ENCODE measurements at places on chromosomes 16 and 17.

GRCh38 chr17:59160157-59161025, 4.8 kb downstream of the PRR11 start:
- DNase-seq, result no peak

GRCh38 chr16:10619271-10619849, 39.0 kb upstream of the EMP2 start:
- DNase-seq, result no peak

- peak; percentile 88 for DNase-seq
Measured at GRCh38 chr17:7989781-7990655, 12.4 kb upstream of the GUCY2D start.

DNA sequence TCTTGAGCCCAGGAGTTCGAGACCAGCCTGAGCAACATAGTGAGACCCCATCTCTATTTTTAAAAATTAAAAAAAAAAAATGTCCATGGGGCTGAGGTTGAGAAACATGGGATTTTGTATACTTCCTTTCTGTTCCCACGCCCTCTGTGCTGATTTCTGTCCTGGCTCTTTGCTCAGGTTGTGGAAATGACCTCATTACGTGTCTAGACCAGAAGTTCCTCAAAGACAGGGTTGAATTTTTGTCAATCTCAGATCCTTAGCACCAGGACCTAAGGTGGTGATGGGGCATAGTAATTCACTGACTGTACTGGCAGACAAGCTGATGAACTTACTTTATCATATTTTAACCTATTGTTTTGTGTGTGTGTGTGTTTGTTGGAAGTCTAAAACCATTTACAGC, 11.2 kb upstream of the HNF1B start:
- no peak for DNase-seq

- DNase-seq, result peak; percentile 51
Measured at GRCh38 chr17:1573932-1574696, 11.5 kb upstream of the PITPNA start.

- no peak for DNase-seq
Measured at GRCh38 chr17:74805591-74805991, 29.4 kb upstream of the NAT9 start.

DNA sequence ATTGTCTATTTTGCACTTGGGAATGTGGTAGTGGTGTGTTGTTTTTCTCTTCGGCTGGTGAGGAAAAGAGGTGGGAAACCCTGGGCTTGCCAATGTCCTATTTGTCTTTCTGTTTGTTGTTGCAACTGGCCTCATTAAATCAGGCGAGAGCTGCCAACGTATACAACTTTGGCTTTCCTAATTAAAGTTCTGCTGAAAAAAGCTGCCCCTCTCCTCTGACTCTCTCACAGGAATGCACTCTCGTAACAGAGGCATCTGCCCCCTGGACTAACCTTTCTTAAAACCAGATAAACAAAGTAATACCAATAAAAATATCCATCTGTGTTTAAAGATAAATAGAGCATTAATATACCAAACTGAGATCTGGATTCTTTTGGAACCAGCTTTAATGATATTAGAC, 7.8 kb downstream of the CDRT15 start:
- no peak for DNase-seq

GRCh38 chr16:2075631-2076030, 27.8 kb downstream of the TSC2 start:
- DNase-seq, result no peak

DNA sequence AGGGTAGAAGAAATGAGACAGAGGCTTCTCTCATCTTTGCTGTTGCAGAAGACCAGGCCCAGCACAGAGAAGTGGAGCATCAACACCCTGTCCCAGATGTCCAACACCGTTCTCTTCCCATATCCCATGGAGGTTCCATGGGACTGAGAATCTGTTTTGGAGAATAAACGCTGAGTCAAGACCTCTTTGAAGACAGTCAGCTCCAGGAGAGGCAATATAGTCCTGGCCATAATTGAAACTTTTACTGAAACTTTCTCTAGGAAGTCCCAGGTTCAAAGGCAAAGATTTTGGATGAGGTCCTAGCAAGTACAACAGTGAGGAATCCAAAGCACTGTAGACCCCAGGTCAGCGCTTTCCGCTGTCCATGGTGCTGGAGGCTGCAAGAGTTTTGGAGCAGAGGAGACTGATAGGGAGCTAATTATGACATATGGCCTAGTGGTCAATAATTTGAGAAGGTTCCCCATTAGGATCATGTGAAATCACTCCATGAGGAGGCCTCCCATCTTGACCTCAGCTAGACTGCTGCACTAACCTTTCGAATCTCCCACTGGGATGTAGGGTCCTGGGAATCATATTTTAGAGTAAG, 36.0 kb downstream of the OSBPL7 start:
- no peak for DNase-seq

GRCh38 chr17:81396722-81397313, 1.6 kb downstream of the BAHCC1 start:
- no peak for DNase-seq

DNA sequence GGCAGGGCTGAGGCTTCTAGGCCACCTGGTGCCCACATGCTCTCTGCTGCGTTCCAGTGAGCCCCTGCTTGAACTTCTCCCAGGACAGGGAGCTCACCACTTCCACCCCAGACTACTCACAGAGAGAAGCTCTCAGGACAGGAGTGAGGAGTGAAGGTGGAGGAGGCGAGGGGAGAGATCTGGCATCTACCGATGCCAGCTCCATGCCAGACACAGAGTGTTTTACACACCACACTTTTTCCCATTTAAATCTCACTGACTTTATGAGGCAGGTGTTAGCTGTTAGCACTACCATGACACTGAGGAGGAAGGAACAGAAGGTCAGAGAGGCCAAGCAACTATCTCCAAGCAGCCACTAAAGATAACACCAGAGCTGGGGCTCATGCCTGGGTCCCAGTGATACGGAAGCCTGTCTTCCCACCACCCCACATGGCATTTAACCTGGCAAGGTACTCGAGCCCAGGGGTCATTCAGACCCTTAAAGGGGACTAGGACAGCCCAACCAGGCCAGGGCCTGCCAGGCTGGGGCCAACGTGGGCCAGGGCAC, 6.8 kb downstream of the FAM83G start:
- no peak for DNase-seq

DNA sequence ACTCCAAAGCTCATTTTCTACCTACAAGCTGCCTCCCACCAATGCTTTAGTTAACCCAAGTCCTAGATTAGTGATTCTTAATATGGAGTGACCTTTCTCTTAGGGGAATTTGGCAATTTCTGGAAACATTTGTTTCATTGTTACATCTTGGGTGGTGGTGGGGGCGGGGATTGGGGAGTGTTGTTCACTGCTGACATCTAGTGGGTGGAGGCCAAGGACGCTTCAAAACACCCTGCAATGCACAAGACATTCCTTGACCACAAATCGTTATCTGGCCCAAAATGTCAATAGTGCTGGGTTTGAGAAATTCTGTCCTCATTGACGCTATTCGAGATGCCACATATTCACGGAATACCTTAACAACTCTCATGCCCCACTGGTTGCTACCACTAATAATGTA, 282.9 kb downstream of the RBFOX1 start:
- DNase-seq, result no peak

DNA sequence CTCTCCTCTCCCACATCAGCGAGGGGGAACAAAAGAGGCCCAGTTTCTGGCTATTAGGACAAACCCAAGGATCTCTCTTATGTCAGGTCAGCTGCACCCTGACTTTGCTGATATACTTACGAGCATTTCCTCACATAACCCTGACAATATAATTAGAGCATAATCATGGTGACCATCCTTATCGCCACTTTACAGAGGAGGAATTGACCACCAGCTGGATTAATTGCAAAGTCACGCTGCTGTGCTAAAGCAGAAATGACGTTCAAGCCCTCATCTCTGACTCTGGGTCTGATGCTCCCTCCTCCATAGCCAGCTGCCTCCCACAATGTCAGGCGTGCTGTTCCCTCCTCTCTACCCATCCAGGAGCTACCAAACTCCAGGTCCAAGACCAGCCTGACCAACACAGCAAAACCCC, 42.6 kb downstream of the TRARG1 start:
- DNase-seq, result no peak

DNA sequence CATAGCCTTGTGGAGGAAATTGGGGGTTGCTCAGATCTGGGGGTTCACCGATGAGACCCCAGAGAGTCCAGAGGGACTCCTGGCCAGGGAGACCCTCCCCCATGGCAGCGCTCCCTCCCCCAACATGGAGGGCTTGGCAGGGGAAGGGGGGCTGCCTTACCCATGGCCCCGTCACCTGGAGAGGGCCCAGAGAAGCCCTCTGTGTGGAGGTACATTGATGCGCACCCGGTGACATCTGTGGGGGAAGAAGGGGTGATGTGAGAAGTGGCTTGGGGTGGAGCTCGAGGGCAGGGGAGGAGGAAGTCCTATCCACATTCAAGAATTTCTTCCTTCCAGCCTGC, 16.2 kb downstream of the ETV4 start:
- no peak for DNase-seq

DNA sequence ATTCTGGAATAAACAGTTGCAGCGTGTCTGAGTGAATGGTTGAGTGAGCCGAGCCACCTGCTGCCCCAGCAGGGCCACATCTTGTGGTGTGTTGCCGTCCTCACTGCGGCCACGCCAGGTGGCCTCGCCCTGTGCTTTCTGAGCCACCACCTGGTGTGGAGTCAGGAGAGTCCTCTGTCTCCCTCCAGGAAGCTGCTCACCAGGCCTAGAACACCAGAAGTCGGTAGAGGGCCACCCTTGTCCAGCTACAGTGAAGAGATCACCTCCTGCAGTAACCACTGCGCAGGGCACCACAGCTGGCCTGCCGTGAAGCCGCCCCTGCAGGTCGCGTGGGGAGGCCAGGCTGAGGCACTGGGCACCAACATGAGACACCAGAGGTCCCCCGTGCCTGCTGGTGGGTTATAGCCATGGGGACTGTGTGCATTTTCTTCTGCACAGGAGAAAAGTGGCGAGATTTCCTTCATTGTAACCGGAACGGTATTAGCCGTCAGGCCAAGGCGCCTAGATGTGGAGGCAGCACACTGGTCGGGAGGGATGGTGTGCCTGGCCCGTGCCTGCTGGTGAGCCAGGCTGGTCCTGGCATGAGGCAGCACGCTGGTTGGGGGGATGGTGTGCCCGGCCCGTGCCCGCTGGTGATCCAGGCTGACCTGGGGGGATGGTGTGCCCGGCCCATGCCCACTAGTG, 28.9 kb upstream of the FOXK2 start:
- DNase-seq, result no peak

- no peak for DNase-seq
Measured at GRCh38 chr17:78387977-78388941, 9.8 kb downstream of the PGS1 start.

GRCh38 chr16:75456971-75457370, 7.5 kb downstream of the TMEM170A start:
- DNase-seq, result no peak
